ENCODE measurements at places on chromosomes 2 and 18. TPM values are rescaled to one million over a fixed set of nuclear protein-coding genes. Genes with fewer than 3 reads are reported as not detected.

PROKR1 gene
- not detected for total RNA-seq

CENPA gene
- total RNA-seq, result 12.2 TPM

OBSL1 gene
- total RNA-seq, result 45.7 TPM

C2orf80 gene
- not detected for total RNA-seq

HPCAL1 gene
- 50.8 TPM for total RNA-seq

GPR45 gene
- 0.22 TPM for total RNA-seq

ADRA2B gene
- not detected for total RNA-seq

ATG16L1 gene
- total RNA-seq, result 30.2 TPM

ADAM23 gene
- 11.6 TPM for total RNA-seq

All from placental pericyte (primary cell).